NCI-H524 (cell line): ENCODE measurements at places on chromosomes 5 and 9.

- DNase-seq, result no peak
Observed at GRCh38 chr9:104872656-104873488, 55.1 kb downstream of the ABCA1 start.

DNA sequence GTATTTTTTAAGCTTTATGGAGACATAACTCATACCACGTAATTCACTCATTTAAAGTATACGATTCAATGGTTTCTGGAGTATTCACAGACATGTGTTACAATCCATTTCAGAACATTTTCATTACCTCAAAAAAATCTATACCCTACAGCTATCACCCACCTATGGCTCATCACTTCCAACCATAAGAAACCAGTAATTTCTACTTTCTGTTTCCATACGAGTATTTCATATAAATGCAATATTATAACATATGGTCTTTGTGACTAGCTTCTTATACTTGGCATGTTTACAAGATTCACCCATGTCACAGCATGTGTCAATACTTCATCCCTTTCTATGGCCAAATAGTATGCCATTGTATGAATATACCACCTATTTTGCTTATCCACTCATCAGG is 18.8 kb downstream of the UBQLN1 start:
- DNase-seq, result no peak

- no peak for DNase-seq
Observed at GRCh38 chr5:3853362-3853761, 257.7 kb downstream of the IRX1 start.

- DNase-seq, result no peak
Observed at GRCh38 chr5:165723931-165724330, 2218.5 kb downstream of the MAT2B start.

- peak; percentile 6 for DNase-seq
Observed at GRCh38 chr5:29697785-29698414, 1495.6 kb upstream of the CDH6 start.

DNA sequence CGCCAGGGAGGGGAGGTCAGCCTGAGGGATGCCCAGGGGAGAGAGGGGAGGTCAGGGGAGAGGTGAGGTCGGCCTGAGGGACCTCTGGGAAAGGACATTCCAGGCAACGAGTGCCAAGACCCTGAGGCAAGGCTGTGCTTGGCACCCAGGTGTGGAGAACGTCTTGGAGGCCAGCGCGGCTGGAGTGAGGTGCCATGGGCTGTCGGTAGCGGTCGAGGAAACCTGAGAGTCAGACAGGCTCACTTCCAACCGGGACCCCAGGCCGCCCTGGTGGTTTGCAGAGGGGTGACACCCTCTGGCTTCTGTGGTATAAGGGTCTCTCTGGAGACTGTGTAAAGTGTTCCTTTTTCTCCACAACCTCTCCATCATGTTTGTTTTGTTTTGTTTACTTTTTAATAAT is 82.9 kb downstream of the CACNA1B start:
- DNase-seq, result no peak

- no peak for DNase-seq
Observed at GRCh38 chr5:176731506-176732160, 78.7 kb upstream of the UNC5A start.

GRCh38 chr5:40733434-40733833 is 22.3 kb downstream of the TTC33 start:
- DNase-seq, result no peak

DNA sequence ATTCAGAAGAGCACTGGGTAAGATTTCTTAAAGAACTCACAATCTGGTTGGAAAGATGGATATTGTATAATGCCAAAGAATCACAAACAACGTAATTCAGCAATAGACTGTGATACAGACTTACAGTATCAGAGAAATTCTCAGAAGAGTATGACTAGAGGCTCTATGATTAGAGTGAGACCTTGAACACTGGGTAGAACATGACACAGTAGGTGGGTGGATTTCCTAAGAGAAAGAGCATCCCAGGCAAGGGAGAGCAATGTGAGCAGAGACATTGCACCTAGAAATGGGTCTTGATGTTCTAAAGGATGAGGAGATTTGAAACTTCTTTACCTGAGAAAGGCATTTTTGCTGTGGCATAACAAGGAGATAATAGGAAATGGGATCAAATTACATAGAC is 27.3 kb upstream of the CAST start:
- DNase-seq, result no peak

DNA sequence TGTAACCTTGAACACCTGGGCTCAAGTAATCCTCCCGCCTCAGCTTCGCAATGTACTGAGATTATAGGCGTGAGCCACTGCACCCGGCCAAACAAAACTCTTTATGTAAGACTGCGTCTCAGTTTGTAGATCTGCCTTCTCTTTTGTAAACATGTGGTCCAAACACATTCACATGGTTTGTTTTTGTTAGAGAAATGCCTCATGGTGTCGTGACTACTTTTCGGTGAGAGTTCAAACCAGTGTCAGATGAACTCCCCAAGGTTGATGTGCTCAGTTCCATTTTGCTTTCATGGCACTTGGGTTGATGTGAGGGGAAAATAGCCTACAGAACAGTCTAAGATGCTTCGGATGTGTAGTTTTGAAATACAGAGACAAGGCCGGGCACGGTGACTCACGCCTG is 231.6 kb downstream of the GOLPH3 start:
- DNase-seq, result no peak

DNA sequence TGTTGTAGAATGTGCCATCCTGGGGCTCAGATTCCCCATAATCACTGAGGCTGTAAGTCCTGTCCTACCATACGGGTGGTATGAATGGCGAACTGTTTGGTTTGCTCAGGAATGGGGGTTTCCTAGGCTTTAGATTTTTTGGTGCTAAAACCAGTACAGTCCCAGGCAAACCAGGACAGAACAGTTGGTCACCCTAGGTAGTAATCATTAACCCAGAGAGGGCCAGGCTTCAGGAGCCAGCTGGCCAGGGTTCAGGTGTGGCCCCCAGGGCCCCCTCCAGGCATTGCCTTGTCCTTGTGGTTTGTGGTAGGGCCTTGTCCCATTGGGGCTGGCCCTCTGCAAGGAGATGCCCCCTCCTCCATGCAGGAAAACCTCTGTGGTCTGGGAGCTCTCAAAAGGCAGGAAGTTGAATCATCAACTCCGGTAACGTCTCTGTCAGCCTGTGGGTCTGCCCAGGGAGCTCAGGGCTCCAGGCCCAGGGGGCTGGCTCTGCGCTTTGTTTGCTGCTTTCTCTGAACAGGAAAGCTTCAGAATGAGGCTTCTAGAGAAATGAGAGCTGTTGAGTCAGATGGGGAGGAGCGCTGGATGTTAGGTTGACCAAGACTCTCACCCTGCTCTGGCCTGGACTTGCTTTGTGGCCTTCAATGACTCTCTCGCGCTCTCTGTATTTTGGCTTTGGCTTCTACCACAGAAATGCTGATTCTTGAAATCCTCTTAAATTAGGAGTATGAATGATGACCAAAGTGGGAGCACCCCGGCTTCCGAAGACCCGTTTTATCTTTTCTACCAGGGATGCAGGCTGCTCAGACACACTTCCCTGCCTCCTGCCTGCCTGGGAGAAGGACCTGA is 22.2 kb upstream of the JADE2 start:
- no peak for DNase-seq

GRCh38 chr5:179267071-179267670 is 78.1 kb downstream of the ADAMTS2 start:
- DNase-seq, result no peak

DNA sequence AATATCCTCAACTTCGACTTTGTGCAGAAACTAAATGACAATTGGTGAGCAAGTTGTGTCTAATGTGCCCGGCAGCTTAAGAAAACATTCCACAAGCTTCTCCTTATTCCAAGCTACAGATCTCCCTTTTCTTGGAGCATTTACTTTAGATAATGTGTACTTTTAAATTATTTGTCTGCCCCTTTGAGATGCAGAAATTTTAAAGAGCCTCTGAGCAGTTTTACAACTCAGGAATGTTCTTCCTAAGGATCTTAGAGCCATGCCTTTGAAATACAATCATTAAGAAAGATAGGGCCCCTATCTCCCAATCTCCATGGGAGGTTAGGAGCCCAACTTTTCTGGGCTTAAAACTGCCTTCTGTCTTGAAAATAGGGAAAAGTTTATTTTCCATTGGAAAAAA is 723.7 kb upstream of the COX7C start:
- no peak for DNase-seq

DNA sequence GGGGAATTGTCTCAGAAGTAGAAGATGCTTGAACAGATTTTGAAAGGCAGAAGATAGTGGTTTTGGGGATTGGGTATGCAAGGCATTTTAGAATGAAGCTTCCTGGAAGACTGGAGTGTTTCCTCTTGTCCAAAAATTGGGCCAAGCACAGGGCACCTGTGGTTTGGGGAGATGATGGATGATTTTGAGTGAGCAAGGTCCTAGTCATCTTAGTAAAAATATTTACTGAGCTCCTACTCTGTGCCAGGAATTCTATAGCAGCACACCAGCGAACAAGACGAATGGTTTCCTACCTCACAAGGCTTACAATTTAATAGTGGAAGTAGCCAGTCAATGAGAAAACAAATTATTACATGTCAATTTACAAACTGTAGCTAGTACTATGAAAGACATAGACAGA is 484.4 kb upstream of the KIF2A start:
- no peak for DNase-seq

- DNase-seq, result no peak
Observed at GRCh38 chr9:76545191-76545590, 86.2 kb downstream of the GCNT1 start.

DNA sequence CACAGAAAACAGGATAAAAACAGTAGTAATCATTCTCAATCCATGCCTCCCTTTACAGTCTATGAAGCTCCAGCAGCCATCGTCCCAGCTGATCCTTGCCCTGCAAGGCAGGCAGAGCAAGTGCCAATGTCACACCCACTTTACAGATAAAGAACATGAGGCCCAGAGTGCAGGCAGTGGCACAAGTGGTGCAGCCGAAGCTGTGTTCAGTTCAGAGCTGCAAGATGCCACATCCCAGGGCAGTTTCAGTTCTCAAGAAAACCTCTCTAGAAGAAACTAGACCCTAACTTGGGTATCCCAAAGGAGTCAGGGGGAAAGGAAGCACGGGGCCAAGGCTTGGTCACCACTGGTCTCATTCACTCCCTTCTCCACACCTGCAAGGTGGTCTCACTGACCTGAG is 34.6 kb upstream of the CPLX2 start:
- DNase-seq, result no peak

- no peak for DNase-seq
Observed at GRCh38 chr9:18610956-18611355, 137.0 kb downstream of the ADAMTSL1 start.

DNA sequence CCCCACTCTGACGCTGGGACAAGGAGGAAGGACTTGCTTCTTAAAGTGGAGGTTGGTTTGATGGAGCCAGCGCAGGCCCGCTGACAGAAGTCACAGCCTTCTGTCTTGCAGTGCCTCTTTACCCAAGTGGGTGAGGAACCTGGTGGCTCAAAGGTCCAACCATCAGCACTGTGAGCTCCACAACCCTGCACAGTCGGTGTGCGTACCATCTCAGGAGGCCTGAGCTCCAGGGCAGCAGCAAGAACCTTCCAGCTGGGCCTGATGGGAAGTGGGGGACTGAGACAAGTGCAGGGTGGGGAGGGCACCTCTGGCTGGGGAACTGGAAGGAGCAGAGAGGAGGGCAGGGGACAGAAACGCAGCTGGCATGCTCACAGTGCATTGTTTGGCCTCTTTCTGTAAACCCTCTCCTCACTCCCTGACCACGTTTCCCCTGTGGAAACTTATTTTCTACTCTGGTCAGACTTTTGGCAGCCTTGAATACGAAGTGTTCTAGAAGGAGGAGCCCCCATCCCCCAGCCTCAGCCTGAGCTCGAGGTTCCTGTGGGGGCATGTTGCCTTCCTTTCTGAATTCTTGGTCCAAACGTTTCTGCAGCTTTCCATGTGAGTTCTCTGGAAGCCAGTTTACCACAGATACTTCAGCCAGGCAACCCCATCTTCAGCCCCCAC is 178.5 kb upstream of the PITX1 start:
- DNase-seq, result no peak
